Testis (tissue), 5 donors: ENCODE measurements at places on chromosomes 7 and 10. TPM values are rescaled to one million over a fixed set of nuclear protein-coding genes. Genes with fewer than 3 reads are reported as not detected.

NPC1L1 gene
- 0.55 TPM for total RNA-seq

SEMA3E gene
- total RNA-seq = 0.47 TPM

TMEM176A gene
- 1.6 TPM for total RNA-seq

LRIT1 gene
- total RNA-seq = 6.6 TPM

FKBP9 gene
- total RNA-seq = 95.1 TPM

DNA sequence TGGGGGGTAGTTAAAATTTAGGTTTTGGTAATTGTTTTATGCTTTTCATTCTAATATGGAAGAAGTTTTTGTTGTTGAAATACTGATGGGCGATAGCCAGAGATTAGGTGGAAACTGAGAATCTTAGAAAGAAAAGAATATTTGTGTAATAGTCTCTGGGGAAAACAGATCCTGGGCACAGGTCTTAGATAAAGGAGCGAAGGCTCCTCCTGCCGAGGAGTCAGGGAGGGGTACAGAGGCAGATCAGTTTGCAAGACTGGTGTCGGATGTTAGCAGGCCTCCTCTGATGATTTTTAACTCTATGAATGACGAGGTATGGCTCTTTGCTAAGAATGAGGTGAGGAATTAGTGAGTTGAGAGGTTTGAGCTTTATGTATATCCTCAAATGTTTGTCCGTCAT lies 339.7 kb downstream of the HGF start:
- no peak for DNase-seq

DNA sequence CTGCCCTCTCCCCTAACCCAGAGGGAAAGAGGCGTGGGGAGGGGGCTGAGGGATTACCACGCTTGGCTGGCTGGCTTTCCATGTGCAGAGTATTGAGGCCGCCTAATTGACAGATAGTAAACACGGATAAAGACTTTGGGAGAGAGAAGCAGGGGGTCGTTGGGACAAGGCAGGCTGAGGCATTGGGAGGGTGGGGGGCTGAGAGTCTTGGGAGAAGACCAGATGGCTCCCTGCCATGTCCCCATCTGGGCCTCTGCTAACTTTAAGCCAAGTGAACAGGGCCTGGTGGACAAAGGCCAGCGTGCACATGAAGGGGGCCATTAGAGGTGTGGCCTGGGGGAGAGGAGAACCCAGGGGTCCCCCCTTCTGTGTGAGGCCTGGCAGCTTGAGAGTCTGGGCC lies 55.4 kb upstream of the MXI1 start:
- no peak for DNase-seq

DNA sequence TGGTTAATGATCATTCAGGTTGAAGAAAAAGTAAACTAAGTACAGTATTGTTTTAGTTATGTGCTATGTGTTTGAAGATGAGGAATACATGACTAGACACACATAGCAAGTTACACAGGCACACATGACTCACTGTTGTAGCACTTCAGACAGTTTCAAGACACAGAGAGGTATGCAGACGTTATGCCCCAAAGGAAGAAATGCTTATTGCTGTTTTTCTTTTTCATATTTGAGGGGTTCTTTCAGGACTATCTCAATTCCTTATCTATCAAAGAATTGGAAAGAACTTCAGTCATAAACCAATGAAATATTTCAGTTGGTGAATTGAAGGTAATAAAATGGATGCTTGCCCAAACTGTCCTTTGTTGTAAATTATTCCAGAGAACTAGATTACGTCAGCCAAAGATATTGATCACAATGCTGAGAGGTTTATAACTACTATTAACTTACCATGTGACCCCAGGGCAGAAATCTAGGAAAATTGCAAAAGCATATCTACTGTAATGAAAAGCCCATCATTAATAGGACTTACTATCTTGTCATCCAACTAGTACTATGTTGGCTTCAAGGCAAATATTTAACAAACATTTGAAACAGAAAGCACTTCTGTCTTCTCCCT lies 61.2 kb upstream of the CAPZA2 start:
- DNase-seq = no peak

GRCh38 chr10:323651-324293 lies 188.5 kb downstream of the ZMYND11 start:
- peak; percentile 73 for DNase-seq

GRCh38 chr7:52257890-52258289 lies 777.5 kb upstream of the POM121L12 start:
- peak; percentile 37 for DNase-seq

- DNase-seq = no peak
Measured at GRCh38 chr7:491958-492713, 27.5 kb downstream of the PDGFA start.
